ENCODE measurements at places on chromosomes 7 and 10. TPM values are rescaled to one million over a fixed set of nuclear protein-coding genes. Genes with fewer than 3 reads are reported as not detected.

Gene GLI3
- 3.0 TPM for total RNA-seq

Gene MMRN2
- 5.7 TPM for total RNA-seq

Gene GNGT1
- not detected for total RNA-seq

Gene MLXIPL
- total RNA-seq = 13.3 TPM

Gene ZNF680
- total RNA-seq = 11.9 TPM

Gene PAPSS2
- total RNA-seq = 147 TPM

Gene MCU
- 89.0 TPM for total RNA-seq

Measured in mucosa of descending colon (tissue), 3 donors.